ENCODE measurements at places on chromosomes 12 and 14. TPM values are rescaled to one million over a fixed set of nuclear protein-coding genes. Genes with fewer than 3 reads are reported as not detected.

MED6 gene
- total RNA-seq = 31.2 TPM

KIF26A gene
- 5.9 TPM for total RNA-seq

ST8SIA1 gene
- total RNA-seq = 8.5 TPM

CPNE6 gene
- total RNA-seq = not detected

CCDC38 gene
- not detected for total RNA-seq

MORN3 gene
- total RNA-seq = 0.67 TPM

NRL gene
- 2.8 TPM for total RNA-seq

POLE2 gene
- 0.98 TPM for total RNA-seq

NDUFB1 gene
- total RNA-seq = 95.4 TPM

DNA sequence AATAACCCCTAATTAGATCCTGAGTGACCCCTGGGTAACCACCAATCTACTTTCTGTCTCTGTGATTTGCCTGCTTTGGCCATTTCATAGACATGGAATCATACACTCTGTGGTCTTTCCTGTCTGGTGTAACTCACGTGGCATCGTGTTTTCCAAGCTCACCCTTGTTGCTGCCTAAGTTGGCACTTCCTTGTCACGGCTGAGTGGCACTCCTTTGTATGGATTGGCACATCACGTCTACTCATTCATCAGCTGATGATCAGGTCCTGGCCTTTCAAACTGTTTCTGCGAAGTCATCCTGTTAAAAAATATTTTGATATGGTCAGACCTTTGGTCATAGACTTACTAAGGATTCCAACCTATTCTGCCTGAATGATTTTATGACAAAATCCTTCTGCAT, 87.7 kb downstream of the GLT1D1 start:
- no peak for DNase-seq

DNA sequence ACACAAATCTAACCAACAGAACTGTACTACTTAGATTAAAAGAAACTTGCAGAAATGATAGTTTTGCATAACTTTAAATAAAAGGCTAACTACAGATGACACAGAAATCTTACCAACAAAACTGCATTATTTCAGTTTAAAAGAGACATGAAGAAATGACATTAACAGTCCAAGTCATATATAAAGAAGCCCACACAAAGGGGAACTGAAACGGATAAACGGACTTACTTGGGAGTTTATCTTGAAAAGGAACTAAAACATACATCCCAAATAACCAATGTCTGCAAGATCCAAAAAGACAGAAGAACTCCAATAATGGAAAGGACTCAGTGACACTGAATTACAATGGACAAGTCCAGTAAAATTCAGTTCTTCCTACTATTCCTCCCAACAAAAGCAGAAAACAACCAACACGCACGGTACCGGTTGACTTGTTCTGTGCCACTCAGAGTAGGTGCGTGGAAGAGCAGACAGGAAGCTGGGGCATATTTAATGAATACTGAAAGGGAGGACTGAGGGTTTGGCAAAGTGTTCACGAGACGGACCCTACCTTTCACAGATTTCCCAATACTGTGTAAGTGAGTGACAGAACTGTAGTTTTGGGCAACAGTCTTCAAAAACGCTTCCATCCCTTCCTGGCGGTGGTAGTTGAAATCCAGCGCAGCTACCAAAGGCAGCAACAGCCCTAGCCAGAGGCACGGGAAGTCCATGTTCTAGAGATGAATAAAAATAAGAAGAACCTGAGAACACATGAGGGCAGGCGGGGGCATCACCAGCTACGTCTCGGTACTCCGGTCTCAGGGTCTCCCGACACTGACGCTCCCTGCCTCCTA, 627 bp downstream of the CPM start:
- no peak for DNase-seq

GRCh38 chr12:6264402-6265037, 46.0 kb upstream of the PLEKHG6 start:
- peak; percentile 87 for DNase-seq

DNA sequence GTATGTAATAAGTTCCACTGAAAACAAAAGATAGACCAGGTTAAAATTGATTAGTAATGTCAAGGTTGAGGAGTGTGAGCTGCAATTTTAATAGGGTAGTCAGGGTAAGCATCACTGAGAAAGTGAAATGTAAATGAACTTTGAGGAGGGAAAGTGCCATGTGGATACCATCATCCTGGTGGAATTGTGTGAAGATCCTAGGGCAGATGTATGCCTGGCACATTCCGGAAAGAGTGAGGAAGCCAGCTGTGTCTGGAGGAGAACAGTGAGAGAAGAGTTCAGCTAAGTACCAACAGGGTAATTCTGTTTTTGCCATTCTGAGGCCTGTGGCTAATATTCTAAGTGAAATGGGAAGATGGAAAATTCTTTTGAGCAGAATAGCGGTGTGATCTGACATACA, 2.9 kb upstream of the CLEC2A start:
- DNase-seq = no peak

- no peak for DNase-seq
These were observed 340.9 kb downstream of the AACS start for GRCh38 chr12:125406131-125406530.

- no peak for DNase-seq
These were observed 30.4 kb downstream of the KANSL2 start for GRCh38 chr12:48651681-48652080.

DNA sequence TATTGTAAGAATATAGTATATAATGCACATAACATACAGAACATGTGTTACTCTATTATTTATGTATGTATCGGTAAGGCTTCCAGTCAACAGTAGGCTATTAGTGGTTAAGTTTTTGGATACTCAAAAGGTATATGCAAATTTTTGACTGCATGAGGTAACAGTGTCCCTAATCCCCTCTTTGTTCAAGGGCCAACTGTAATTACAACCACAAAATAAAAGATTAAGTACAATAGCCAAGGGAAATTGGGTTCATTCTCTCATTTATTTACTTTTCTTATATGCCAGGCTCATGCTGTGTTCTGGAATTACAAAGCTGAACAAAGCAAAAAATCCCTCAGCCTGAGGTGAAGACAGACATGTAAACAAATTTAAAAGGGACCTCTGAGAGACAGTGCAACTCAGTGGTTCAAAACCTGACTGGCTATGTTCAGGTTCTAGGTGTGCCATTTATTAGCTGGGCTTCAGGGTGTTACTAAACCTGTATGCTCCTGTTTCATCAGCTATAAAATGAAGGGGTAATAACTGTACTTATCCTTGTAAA, 43.4 kb upstream of the TSPAN8 start:
- DNase-seq = no peak

GRCh38 chr12:110957159-110957558, 36.8 kb upstream of the MYL2 start:
- DNase-seq = no peak

GRCh38 chr14:20350282-20350681, 6.8 kb downstream of the PARP2 start:
- no peak for DNase-seq

- no peak for DNase-seq
These were observed 86.2 kb upstream of the CMKLR1 start for GRCh38 chr12:108425238-108425795.

GRCh38 chr14:69650948-69651369, 39.6 kb downstream of the SUSD6 start:
- no peak for DNase-seq

DNA sequence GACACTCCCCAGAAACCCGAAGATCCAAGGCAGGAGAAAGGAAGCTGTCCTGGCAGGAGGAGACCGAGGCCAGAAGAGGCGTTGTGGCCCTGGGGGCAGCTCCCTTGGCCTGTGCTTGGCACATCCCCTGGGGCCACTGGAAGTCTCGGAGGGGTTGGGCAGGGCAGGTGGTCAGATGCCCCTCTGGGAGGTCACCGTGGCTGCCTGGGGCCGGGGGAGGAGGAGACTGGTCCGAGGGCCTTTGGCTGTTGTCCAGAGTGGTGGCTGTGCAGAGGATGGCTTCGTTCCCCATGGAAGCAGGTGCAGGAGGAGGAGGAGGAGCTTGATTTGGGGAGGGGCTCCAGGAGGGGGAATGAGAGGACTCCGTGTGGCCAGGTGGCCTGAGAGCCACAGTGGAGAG, 3.3 kb upstream of the NUDT14 start:
- DNase-seq = no peak

GRCh38 chr12:60263161-60263560, 667.3 kb downstream of the SLC16A7 start:
- no peak for DNase-seq

- no peak for DNase-seq
These were observed 6.9 kb upstream of the COPS7A start for GRCh38 chr12:6716874-6717437.

- no peak for DNase-seq
These were observed at the start of gene PLEKHG7 for GRCh38 chr12:92702754-92703679. PLEKHG7 (plus strand) TSS chr12:92702989; CDS start chr12:92706632, 3,643 bp downstream.

- DNase-seq = no peak
These were observed 2.3 kb downstream of the HEBP1 start for GRCh38 chr12:12997734-12998133.

- no peak for DNase-seq
These were observed 13.5 kb downstream of the CPSF2 start for GRCh38 chr14:92135269-92135668.

DNA sequence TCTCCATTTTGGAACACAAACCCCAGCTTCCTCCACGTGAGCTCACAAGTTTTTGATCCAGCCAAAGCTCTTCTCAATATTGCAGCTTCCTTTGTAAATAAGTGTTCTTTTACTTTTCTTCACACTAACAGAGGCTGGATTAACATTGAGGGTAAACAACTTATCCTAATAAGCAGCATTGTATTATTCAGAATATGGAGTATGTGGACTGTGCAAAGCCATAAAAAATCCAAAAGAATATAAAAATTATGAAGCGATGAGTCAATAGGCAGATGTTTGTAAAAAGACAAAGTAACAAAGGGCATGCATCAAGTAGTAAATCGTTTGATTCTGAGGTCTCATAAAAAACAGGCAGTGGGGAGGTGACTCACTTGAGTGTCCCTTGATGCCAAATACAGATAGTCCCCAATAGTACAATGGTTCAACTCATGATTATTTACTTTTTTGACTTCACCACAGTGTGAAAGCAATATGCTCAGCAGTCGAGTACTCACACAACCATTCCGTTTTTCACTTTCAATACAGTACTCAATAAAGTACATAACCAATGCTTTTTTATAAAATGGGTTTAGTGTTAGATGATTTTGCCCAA, 23.1 kb upstream of the KCNK10 start:
- no peak for DNase-seq

- DNase-seq = no peak
These were observed 131.6 kb downstream of the PPFIA2 start for GRCh38 chr12:81627336-81628189.

GRCh38 chr14:72603639-72604038, 290.3 kb downstream of the DPF3 start:
- DNase-seq = no peak

Measured in upper lobe of right lung (tissue), 1 donor.